Breast epithelium (tissue), 4 donors: ENCODE measurements at places on chromosomes 1 and 21. TPM values are rescaled to one million over a fixed set of nuclear protein-coding genes. Genes with fewer than 3 reads are reported as not detected.

The RXRG gene
- not detected for total RNA-seq

The MX2 gene
- 29.4 TPM for total RNA-seq

The USH2A gene
- not detected for total RNA-seq

DNA sequence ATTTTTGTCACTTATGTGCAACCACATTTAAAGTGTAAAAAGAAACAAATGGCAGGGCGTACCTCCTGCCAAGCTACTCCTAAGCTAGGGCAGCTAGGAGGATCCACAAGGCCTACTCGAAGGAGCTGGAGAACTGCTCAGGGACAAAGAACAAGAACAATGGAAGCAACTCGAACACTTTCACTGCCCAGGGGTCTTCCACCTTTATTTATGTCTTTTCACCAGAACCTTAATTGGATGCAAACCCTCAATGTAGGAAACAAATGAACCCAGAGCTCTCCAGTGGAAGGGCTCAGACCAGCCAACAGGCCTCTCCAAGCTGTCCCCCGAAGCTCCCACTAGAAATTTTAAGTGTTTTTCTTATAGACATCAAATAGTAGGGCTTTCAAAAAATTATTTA is 39.9 kb downstream of the C1orf198 start:
- peaks cover 8% of the 10 kb centered on the region for H3K4me1 ChIP-seq
- no peaks in the 10 kb centered on the region for H3K27me3 ChIP-seq
- H3K27ac ChIP-seq, result no peak overlapping the region
- H3K36me3 ChIP-seq, result no peaks in the 10 kb centered on the region

DNA sequence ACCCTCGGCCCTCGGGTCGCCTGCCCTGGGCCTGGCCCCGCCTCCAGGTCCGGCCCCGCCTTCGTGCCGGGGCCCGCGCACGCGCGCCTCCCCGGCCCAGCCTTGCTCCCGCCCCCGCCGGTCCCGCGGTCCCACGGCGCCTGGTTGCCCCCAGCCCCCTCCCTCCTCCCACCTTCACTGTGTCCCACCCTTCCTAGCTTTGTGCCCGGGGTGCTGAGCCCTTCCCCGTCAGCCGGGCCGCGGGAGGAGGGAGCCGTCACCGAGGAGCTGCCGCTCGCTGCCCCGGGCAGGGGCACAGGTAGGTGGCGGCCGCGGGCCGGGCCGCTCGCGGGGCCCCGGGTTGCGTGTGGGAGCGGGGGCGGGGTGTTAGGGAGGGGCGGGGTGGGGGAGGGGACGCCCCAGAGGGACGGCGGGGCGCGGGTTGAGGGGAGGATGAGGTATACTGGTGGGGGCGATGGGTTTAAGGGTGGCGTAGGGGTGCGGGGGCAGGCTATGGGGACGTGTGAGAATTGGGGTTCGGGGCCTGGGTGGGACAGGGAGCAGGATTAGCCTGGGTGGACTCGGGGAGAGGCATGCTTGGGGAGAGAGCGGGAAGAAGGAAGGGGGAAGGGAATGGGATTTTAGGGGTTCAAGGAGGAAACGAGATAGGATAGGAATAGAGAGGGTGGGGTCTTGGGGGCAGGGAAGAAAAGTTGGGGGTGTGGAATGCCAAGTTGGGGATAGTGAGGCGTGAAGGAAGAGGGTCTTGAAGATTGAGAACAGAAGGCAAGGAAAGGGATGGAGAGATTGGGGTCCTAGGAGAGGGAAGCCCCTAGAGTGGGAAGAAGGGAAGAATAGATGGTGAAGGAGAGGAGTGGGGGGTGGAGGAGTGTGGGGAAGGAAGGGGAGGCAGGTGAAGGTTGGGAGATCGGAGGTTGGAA is at the start of gene LRRC42:
Gene LRRC42 (plus strand): TSS at position 99 of the 920 bp plus-strand sequence. CDS start 5,650 bp downstream, outside the sequence.
- H3K27ac ChIP-seq, result peak within 1 kb of the TSS; percentile 93
- H3K4me3 ChIP-seq, result peak within 1 kb of the TSS; percentile 65
- no peaks in the 10 kb centered on the region for H3K4me1 ChIP-seq
- no peaks in the 10 kb centered on the region for H3K27me3 ChIP-seq

GRCh38 chr1:220983877-220984635 is 104.8 kb downstream of the HLX start:
- H3K27me3 ChIP-seq, result no peaks in the 10 kb centered on the region
- no peaks in the 10 kb centered on the region for H3K4me1 ChIP-seq
- no peak overlapping the region for H3K4me3 ChIP-seq

GRCh38 chr1:228394571-228395394 is 11.9 kb downstream of the TRIM11 start:
- H3K27me3 ChIP-seq, result no peaks in the 10 kb centered on the region
- no peaks in the 10 kb centered on the region for H3K4me1 ChIP-seq
- H3K4me3 ChIP-seq, result no peak overlapping the region
- H3K36me3 ChIP-seq, result no peaks in the 10 kb centered on the region

DNA sequence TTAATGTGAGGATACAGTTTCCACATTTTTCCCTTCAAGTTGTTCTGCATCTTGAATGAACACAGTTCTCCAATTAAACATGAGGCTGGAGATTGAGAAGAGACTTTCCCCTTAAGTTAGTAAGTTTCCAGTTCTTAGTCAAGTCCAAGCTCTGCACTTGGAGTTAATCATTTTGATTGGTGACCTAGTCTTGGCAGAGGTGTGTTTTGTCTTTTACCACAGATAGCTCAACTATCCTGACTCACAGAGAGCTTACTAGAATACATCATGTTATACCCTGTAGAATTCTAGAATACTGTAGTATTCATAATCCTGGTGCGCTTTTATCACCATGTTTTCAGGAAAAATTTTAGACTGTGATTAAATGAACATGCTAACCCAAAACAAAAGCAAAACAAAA is 129.2 kb downstream of the CYYR1 start:
- no peaks in the 10 kb centered on the region for H3K4me1 ChIP-seq
- no peak overlapping the region for H3K27ac ChIP-seq
- DNase-seq, result no peak
- no peaks in the 10 kb centered on the region for H3K36me3 ChIP-seq
- H3K27me3 ChIP-seq, result no peaks in the 10 kb centered on the region

- no peak overlapping the region for H3K4me3 ChIP-seq
- DNase-seq, result no peak
- H3K36me3 ChIP-seq, result no peaks in the 10 kb centered on the region
- no peaks in the 10 kb centered on the region for H3K27me3 ChIP-seq
These were observed 149.3 kb downstream of the ADGRL2 start for GRCh38 chr1:81950037-81950436.

DNA sequence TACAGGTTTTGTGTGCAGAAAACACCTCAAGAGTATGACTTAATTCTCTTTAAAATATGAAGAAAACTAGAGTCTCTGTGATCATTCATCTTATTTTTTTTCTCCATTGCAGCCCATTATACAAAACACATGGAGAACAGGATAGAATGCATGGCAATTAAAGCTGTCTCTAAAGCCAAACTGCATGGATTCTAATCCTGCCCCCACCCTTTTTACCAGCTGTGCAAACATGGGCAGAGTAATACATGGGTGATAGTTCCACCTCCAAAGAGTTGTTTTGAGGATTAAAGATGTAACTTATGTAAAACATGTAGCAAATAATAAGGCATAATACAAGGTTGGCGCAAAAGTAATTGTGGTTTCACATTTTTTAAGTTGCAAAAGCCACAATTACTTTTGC is 114.4 kb downstream of the CLEC20A start:
- no peak overlapping the region for H3K4me3 ChIP-seq
- no peak overlapping the region for H3K27ac ChIP-seq
- H3K27me3 ChIP-seq, result no peaks in the 10 kb centered on the region

DNA sequence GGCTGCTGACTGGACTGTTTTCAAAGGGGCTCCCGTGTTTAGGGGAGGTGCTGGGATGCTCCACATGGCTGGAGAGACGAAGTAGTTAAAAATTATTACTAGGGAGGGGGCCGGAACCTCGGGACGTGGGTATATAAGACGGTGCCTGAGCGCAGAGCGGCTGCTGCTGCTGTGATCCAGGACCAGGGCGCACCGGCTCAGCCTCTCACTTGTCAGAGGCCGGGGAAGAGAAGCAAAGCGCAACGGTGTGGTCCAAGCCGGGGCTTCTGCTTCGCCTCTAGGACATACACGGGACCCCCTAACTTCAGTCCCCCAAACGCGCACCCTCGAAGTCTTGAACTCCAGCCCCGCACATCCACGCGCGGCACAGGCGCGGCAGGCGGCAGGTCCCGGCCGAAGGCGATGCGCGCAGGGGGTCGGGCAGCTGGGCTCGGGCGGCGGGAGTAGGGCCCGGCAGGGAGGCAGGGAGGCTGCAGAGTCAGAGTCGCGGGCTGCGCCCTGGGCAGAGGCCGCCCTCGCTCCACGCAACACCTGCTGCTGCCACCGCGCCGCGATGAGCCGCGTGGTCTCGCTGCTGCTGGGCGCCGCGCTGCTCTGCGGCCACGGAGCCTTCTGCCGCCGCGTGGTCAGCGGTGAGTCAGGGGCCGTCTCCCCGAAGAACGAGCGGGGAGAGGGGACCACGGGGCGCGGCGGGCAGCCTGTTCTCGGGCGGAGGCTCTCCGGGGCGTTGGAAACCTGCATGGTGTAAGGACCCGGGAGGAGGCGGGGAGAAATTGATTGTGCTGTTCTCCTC is at the start of gene CHODL:
Gene CHODL (plus strand): TSS at position 163 of the 793 bp plus-strand sequence. CDS start 391 bp downstream, at position 554.
- no peak for DNase-seq
- no peaks in the 10 kb centered on the region for H3K4me1 ChIP-seq

DNA sequence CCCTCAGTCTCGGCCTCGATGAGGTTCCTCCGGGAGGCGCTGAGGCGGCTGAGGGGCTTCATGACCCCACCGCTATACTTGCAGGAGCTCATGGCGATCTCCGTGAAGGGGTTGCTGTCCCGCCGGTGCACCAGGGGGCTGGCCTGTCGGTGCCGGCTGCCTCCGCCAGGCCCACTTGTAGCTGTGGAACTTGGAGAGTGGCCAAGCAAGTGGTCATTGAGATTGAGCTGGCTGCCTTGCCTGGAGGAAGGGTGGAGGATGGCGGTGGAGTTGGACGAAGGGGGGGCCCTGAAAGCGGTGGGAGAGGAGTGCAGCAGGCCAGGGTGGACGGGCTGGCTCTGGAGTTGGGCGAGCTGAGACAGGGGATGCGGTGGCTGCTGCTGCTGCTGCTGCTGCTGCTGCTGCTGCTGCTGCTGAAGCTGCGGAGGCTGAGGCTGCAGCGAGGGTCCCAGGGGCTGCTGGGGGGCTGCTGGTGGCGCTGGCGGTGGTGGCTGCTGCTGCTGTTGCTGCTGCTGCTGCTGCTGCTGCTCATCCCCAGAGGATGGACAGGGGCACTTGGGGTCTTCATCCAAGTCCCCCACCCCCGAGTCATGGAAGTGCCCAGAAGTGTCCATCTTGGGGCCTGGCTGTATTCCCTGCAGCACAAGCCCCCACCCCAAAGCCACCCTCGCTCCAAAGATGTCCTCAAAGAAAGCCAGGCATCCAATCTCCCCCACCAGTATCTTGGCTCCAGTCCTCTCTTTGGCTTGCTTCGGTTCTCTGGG is 548 bp downstream of the KCNN3 start:
- peaks cover 23% of the 10 kb centered on the region for H3K27me3 ChIP-seq
- H3K27ac ChIP-seq, result no peak overlapping the region
- H3K36me3 ChIP-seq, result no peaks in the 10 kb centered on the region
- H3K4me3 ChIP-seq, result peak overlapping the region; percentile 37
- no peak for DNase-seq

DNA sequence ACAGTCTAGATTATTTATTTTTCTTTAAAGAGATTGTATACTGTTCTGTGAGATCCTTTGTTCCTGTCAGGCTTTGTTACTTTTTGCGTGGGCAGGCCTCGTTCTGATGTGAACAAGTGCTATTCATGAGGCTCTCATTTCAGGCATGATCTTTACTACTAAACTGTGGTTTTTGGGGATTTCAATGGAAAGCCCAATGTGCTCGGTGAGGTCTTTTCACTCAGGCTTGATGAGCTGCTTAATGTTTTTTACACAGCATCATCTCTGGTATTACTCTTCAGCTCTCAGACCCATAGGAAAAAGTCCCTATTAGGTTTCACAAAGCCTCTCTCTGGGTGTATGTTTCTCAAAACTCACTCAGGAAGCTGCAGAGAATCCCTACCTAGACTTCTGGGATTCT is 419.4 kb downstream of the GPATCH2 start:
- H3K27ac ChIP-seq, result no peak overlapping the region
- H3K27me3 ChIP-seq, result no peaks in the 10 kb centered on the region
- no peak for DNase-seq
- no peak overlapping the region for H3K4me3 ChIP-seq
- H3K36me3 ChIP-seq, result no peaks in the 10 kb centered on the region

- no peaks in the 10 kb centered on the region for H3K27me3 ChIP-seq
- no peaks in the 10 kb centered on the region for H3K36me3 ChIP-seq
- no peak overlapping the region for H3K27ac ChIP-seq
These were observed 40.5 kb upstream of the AKT3 start for GRCh38 chr1:243890576-243890975.

GRCh38 chr1:215517441-215517891 is 49.6 kb upstream of the KCTD3 start:
- no peaks in the 10 kb centered on the region for H3K36me3 ChIP-seq
- no peak overlapping the region for H3K27ac ChIP-seq
- no peak overlapping the region for H3K4me3 ChIP-seq
- no peaks in the 10 kb centered on the region for H3K27me3 ChIP-seq

DNA sequence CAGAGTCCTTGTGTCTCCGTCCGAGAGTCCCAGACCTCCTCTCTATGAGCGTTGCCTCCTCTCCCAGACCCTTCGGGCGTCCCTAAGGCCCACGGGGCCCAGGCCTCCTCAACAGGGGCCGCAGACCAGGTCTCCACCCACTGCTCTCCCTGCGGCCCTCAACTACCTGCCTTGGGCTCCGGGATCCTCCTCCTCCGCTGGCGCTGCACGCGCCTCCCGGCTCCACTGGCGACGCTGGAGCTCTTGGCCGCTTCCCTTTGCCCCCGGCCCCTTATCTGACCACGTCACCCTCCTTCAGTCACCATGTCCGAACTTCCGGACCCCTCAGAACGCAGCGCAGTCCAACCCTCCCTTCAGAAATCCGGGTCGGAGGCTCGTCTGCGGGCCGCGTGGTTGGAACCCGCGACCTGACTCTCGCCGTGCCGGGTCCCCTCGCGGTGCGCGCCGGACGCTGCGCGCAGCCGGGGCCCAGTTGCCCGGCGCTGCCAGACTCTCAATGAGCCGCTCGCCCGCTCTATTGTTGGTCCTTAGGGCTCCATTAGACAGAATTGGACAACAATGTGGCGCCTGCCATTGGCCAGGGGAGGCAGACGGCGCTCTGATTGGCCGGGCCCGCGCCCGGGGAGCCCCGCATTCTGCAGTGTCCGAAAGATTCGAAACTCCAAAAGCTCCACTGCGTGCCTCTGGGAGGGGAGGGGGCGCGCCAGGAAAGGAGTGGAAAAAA is at the start of gene DMRTA2:
Gene DMRTA2 (minus strand): TSS at position 498 of the 724 bp plus-strand sequence. CDS start 1,907 bp downstream, outside the sequence.
- H3K36me3 ChIP-seq, result no peaks in the 10 kb centered on the region
- peaks cover 6% of the 10 kb centered on the region for H3K4me1 ChIP-seq
- DNase-seq, result no peak
- peak within 1 kb of the TSS; percentile 27 for H3K4me3 ChIP-seq
- peaks cover 98% of the 10 kb centered on the region for H3K27me3 ChIP-seq

GRCh38 chr1:212915245-212916091 is 34.9 kb upstream of the VASH2 start:
- no peaks in the 10 kb centered on the region for H3K27me3 ChIP-seq
- no peaks in the 10 kb centered on the region for H3K4me1 ChIP-seq
- no peak overlapping the region for H3K27ac ChIP-seq
- no peak overlapping the region for H3K4me3 ChIP-seq
- H3K36me3 ChIP-seq, result no peaks in the 10 kb centered on the region

- no peak overlapping the region for H3K4me3 ChIP-seq
- H3K27me3 ChIP-seq, result peaks cover 63% of the 10 kb centered on the region
- no peak for DNase-seq
- no peaks in the 10 kb centered on the region for H3K36me3 ChIP-seq
- no peak overlapping the region for H3K27ac ChIP-seq
These were observed 101.5 kb upstream of the ARHGEF16 start for GRCh38 chr1:3352952-3353331.
